ENCODE measurements at places on chromosomes 2 and 18.

GRCh38 chr2:71457123-71457915 is 4.0 kb downstream of the DYSF start:
- DNase-seq: no peak

DNA sequence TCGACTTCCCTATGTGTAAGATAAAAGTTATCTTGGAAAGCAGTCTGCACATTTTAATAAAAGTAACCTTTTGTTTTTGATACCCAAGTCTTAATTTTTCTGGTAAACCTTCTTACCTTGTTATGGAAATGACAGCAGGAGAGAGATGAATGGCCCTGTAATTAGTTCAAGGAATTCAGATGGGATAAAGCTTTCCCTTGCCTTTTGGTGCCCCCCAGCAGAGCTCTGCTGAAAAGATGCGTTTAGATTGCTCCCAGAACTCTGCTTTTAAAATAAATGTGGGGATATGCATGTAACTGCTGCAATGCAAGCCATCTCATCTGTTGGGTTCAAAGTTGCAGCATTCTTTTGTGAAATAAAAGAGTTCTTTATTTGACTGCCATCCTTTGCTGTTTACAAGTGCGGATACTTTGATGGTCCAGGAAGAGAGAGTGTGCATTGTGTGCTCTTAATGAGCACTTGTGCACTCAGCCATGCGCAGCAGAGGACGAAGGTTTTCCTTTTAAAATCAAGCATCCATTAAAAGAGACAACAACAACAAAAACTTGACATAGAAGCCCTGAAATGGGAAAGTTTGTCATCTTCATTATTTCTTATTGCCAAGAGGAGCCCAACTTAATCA is 176.7 kb upstream of the ST6GAL2 start:
- DNase-seq: no peak

DNA sequence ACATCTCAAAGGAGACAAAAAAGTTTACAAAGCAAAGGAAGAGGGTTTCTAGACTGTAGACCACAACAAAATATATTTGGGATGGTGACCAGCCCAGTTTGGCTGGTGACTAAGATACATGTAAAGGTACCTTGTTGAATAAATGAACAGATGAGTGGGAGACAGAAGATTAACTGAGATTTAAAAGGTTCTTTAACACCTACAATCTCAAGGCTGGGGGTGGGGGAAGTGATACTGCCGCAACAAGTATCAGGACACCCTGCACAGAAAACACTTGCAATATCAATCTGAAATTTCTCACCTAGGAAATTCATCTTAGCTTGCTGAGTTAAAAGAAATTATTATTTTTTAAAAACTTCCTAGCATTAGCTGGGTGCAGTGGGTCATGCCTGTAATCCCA is 8.3 kb downstream of the RNF149 start:
- DNase-seq: no peak

DNA sequence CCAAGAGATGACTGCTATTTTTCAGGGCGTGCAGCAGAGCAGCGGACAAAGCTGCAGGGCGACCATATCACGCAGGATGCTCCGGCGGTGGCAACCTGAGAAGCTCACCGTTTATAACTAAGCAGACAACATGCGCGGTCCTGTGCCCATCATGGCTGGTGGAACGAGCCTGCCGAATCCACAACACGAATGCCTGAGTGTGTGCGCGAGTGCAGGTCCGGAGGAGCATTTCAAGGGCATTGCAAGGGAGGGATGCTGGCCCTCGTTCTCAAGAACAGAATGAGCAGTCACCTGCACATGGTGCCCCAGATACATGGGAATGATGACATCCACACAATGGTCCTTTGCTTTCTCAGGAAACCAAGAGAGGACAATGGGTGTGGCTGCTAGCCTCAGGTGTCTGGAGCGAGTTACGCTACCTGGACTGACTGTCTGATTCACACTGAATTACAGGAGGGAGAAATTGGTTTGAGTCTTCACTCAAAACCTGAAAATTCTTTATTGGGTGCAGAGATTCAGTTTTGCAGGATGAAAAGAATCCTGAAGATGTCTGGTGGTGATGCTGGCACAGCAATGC is 39.8 kb downstream of the TBC1D8 start:
- no peak for DNase-seq

DNA sequence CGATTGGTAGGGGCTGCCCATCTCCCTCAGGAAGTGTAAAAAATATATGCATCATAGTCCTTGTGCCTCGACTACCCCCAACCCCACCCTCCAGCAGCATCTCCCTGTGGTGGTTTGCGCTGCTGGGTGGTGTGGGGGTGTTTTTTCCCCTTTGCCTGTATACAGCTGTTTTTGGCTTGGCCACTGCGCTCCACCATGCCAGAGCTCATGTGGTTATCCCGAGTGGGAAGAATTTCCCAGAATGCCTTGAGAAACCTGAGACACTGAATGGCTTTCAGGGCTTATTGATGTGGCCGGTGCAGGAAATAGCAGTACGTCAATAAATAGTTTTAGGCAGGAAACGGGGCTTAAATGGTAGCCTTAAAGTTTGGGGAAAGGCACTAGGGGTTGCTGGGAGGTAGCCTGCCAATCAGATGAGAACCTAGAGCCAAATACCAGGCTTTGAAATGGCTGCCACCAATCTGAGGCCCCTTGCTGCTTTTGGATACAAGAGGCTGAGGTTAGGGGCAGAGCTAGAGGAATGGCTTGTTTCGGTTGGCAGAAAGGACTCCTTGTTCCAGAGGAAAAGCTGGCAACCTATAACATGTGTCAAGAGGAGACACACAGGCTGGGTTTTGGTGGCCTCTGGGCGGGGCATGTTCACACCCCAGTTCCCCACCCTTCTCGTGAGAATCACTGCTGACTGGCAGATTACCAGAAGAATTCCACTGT is 144.1 kb downstream of the SMAD7 start:
- DNase-seq: peak; percentile 4

- no peak for DNase-seq
Measured at GRCh38 chr2:3297523-3297922, 80.1 kb downstream of the EIPR1 start.

- no peak for DNase-seq
Measured at GRCh38 chr2:182666674-182667314, 49.3 kb upstream of the DNAJC10 start.

DNA sequence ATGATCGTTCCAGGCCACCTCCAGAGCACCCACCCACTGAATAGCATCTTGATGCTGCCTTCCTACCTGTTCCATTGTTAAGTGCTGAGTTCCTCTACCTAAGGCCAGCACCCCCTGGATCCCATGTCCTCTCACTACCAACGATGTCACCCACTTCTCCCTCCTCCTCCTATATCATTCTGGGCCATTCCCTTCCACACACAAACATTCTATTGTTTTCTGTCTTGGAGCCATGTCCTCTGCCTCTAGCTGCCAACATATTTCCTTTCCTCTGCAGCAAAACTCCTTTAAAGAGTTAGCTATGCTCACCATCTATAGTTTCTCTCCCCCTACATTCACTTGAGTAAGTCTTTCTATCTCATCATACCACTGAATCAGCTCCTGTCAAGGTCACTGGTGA is 64.0 kb upstream of the ACKR3 start:
- DNase-seq: no peak

DNA sequence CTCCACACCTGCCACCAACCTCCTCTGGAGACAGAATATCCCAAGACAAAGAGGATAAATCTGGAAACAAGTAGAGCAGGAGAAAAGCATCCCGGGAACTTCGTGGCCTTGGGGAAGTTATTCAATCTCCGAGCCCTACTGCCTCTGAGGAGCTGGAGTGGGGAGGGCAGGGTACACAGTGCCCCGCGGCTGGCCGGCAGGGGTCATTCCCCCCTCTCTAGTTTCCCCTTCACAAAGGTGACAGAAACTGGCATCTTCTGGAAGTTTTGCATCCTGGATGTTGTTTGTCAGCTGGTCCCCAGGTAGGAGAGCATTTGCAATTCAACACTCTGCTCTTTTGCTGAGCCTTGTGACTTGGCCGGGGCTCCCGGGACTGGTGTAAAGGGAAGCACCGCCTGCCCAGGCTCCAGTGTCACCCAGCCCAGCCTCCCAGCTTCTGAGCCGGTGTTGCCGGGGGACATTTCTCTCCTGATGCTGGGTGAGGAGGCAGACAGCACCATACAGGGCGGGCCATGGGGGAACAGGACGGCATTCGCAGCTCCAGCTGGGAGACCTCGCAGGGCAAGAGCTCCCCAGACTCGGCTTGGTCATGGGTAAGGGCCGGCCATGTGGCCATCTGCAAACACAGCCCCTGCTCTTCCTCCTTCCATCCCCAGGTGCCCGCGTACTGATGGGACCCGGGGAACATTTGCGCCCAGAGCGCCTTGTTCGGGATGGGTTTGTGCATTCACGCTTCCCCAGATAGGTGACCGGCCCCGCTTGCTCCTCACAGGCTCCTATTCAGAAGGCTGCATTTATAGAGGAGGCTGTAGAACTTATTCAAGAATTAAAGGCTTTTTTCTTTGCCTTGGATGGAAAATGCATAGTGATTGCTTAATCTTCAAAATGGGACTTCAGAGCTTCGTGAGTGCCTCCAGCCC is 7.4 kb upstream of the NTSR2 start:
- no peak for DNase-seq

DNA sequence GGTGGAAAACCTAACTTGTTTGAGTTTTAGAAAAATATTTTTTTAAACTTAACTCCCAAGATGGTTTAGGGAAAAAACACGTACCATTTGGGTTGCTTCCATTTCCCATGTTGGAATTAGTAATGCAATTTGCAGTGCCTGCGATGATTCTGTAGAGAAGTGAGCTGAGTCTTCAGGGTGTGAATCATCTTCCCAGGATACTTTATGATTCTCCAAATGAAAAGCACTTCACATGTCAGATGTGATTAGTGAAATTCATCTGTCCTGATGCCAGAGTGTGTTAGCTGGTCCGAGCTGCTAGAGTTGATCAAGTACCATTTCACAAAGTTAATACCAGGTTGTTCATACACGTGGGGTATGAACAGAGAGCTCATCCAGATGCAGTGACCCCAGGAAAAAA is 59.1 kb downstream of the ACOXL start:
- no peak for DNase-seq

- DNase-seq: no peak
Measured at GRCh38 chr2:133802409-133803039, 234.3 kb upstream of the NCKAP5 start.

- no peak for DNase-seq
Measured at GRCh38 chr2:196073521-196073920, 4.9 kb upstream of the DNAH7 start.

GRCh38 chr18:79912409-79912991 is 39.0 kb downstream of the SLC66A2 start:
- no peak for DNase-seq

DNA sequence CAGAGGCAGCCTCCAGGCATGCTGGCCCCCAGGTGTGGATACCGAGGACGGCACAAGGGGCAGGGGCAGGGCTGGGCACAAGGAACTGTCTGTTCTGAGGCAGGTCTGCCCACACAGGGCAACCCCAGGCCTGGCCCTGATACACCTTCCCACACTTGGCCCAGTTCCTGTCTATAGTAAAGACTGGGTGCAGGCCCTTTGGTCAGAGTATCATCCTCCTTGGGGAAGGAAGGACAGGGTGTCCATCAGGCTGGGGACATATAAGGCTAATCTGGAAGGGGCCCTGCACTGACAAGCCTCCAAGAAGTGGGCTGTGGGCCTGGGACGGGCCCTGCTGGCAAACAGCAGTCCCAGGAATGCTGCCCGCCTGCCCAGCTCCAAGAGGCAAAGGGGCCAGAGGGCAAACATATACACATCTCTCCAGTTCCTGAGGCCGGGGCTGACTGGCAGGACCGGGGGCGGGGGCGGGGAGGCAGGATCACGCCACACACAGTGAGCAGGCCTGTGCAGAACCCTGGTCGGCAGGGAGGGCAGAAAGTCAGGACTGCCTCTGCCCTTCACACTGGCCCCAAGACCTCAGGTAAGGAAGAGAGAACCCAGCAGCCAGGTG is 18.9 kb downstream of the SDC1 start:
- no peak for DNase-seq

GRCh38 chr2:28616396-28616999 is 120.6 kb downstream of the PLB1 start:
- no peak for DNase-seq

DNA sequence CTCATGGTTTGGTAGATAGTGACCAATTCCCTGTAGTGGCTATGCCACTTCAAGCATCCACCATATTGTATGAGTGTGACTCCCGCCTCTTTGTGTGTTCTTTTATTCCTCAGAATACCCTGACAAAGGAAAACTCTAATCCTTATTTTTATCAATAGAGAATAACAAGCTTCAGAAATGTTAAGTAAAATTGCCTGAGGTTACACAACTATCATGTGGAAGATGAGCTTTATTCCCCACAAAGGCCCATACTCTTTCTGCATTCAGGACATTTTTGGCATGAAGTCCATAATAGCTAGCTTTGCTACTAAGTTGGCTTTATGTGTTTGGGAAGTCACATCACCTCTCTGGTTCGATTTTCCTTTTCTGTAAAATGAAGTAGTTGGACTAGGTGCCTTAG is 276.8 kb downstream of the PIK3C3 start:
- DNase-seq: no peak

GRCh38 chr2:104853534-104854497 is at the start of gene POU3F3:
TSS of gene POU3F3 (plus strand) at chr2:104854115. CDS start at chr2:104855511, 1,396 bp downstream.
- no peak for DNase-seq

GRCh38 chr18:36327352-36328316 is 30.1 kb downstream of the FHOD3 start:
- DNase-seq: no peak

- no peak for DNase-seq
Measured at GRCh38 chr18:57841568-57841967, 38.5 kb upstream of the ATP8B1 start.

DNA sequence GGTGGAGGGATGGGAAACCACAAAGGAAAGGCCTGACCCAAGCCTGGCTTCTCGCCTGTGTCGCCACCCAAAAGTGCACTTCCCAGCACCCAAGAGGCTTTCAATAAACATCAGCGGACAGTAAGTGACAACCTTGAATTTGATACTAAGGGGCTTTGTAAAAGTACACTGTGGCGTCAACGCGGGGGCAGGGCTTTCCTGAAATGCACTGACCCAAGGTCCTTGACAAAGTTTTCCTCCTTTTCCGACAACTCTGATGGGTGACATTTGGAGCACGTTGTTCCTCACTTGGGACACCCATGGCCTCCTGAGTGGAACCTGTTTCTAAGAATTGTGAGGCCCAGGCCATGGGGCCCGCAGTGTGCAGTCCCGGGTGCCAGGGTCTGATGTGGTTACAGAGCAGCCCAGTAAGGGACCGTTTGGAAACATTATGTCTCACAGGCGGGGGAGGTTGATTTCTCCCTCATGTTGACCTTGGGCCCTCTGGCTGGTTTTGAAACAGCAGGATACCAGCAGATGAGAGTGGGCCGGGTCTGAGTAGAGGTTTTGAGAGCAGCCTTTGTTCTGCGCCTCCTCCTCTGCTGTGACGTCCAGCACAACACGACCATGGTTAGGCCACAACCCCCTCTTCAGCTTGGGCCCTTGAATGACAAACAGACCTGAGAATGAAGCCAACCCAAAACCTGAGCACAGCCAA is 2.8 kb upstream of the ZBTB14 start:
- no peak for DNase-seq

- DNase-seq: no peak
Measured at GRCh38 chr18:7669361-7669760, 102.2 kb downstream of the PTPRM start.

GRCh38 chr2:208034503-208035140 is 9.3 kb upstream of the PLEKHM3 start:
- no peak for DNase-seq

- no peak for DNase-seq
Measured at GRCh38 chr2:58357521-58357920, 116.4 kb upstream of the FANCL start.
